Immature natural killer cell (primary cell): ENCODE measurements at places on chromosomes 16 and 17. TPM values are rescaled to one million over a fixed set of nuclear protein-coding genes. Genes with fewer than 3 reads are reported as not detected.

GRCh38 chr17:30571921-30572320 lies 94.7 kb downstream of the GOSR1 start:
- no peak overlapping the region for H3K27ac ChIP-seq
- H3K36me3 ChIP-seq, result no peaks in the 10 kb centered on the region

DNA sequence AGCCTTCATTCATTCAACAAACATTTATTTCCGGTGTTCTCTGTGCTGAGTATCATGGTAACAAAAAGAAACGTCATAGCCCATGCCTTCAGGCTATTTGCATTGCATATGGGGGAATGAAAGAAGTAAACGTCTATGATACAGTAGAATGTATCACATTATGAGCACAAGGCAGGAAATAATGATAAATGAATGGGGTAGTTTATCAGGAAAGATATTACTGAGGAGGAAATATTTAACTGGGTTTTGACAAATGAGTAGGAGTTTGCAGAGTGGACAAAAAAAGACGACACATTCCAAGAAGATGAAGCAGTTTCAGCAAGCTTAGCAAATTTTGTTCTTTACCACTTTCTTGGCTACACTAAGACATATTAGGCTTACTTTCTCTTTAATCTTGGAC lies 1.3 kb upstream of the KRTAP4-7 start:
- no peak overlapping the region for H3K27ac ChIP-seq
- H3K4me1 ChIP-seq, result no peaks in the 10 kb centered on the region
- H3K36me3 ChIP-seq, result no peaks in the 10 kb centered on the region
- no peak overlapping the region for H3K4me3 ChIP-seq
- no peak for DNase-seq
- H3K27me3 ChIP-seq, result peaks cover 12% of the 10 kb centered on the region

- H3K4me3 ChIP-seq, result no peak overlapping the region
- H3K36me3 ChIP-seq, result no peaks in the 10 kb centered on the region
- DNase-seq, result no peak
Observed at GRCh38 chr16:48421741-48422140, 36.5 kb upstream of the SIAH1 start.

GRCh38 chr17:29954405-29954804 lies 13.0 kb downstream of the EFCAB5 start:
- H3K27me3 ChIP-seq, result no peaks in the 10 kb centered on the region
- DNase-seq, result no peak
- H3K4me3 ChIP-seq, result no peak overlapping the region
- H3K36me3 ChIP-seq, result no peaks in the 10 kb centered on the region
- H3K27ac ChIP-seq, result no peak overlapping the region

DNA sequence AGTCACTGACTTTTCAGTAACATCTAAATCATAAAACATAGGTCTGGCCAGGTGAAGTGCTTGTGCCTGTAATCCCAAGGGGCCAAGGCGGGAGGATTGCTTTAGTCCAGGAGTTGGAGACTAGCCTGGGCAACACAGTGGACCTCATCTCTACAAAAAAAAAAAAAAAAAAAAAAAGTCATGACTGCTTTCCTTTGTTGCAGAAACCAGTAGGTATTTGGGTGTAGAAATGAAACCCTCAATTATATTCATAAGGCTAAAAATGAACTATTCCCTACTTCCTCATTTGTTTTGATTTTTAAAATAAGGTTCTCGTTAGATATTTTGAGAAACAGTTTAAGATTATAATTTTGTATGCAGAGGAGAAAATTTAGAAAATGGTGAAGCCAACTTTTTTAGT lies 26.0 kb downstream of the PITPNC1 start:
- peaks cover 13% of the 10 kb centered on the region for H3K36me3 ChIP-seq
- DNase-seq, result no peak
- H3K4me3 ChIP-seq, result peak overlapping the region; percentile 76

GRCh38 chr16:58537124-58537906 lies 22.0 kb downstream of the SETD6 start:
- DNase-seq, result no peak
- no peaks in the 10 kb centered on the region for H3K27me3 ChIP-seq
- H3K27ac ChIP-seq, result no peak overlapping the region
- peaks cover 24% of the 10 kb centered on the region for H3K4me1 ChIP-seq

Gene EPN3
- polyA plus RNA-seq, result not detected

Gene PFN1
- 3,740 TPM for polyA plus RNA-seq

Gene KIF18B
- polyA plus RNA-seq, result 0.37 TPM

Gene CYGB
- polyA plus RNA-seq, result 0.41 TPM

Gene ATP2A3
- 35.1 TPM for polyA plus RNA-seq
